Left cardiac atrium (tissue), 4 donors: ENCODE measurements at places on chromosomes 11 and 22.
A peak's percentile ranks its signal among the peaks of the same experiment; 100 is the strongest.

GRCh38 chr11:6693342-6694228 lies 10.4 kb upstream of the MRPL17 start:
- DNase-seq = peak; percentile 57

DNA sequence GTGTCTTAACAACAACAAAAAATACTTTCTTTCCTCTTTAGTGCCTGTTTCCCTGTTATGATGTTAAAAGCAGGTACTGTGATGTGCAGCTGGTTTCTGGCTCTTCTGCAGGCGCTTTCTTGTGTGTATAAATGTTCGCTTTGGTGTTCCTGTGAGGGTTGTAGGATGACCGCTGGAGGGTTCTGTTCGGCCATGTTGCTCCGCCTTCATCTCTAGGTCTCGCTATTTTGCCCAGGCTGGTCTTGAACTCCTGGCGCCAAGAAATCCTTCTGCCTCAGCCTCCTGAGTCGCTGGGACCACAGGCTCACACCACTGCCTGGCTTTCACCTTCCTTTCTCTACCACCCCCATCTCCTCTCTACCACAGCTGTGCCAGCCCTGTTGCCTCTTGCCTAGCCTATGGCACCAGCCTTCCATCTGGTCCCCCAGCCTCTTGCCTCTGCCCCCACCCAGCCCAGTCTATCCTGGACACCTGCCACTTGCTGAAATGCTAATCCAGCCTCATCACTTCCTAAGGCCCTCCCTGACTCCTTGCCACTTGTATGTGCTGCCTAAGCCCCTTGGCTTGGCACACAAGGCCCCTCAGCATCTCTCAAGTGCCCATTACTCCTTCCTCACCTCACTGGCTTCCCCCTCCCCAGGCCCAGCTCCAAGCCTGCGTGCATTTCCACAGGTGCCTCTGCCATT lies 5.5 kb downstream of the LRRC74B start:
- DNase-seq = no peak

DNA sequence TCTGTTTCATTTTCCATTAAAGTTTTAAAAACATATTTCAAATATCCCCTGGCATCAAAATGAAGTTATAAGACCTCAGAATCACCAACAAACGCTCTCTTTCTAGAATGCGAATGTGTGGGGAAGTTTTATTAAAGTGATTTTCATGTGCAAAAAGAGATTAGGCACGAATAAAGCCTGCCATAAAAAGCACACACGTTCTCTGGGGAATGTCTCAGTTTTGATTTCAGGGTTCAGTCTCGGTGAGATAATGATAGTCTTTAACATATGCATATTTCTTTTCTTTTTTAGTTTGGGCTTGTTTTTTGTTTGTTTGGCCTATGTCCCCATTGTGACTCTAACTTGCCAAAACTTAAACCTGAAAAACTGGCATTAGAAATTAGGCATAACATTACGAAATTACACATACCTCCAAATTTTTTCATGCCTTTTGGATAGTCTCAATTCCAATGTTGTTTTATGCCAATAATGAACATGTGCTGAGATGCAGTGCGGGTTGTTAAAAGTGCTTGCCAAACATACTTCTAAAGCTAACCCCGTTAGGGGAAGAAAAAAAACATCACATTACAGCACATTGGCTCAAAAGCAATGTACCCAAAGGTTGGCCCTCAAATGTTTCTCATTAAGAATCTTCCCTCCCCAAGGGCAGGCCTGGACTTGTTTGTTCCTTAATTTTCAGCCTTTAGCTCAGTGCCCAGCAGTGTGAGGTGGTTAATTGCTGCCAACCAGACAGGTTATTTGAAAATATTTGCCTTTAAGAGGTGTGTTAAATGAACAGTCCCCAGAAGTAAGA lies 33.2 kb upstream of the FBLN1 start:
- no peak for DNase-seq

- peak; percentile 60 for DNase-seq
Measured at GRCh38 chr11:57493507-57494503, 21.7 kb downstream of the SLC43A1 start.

DNA sequence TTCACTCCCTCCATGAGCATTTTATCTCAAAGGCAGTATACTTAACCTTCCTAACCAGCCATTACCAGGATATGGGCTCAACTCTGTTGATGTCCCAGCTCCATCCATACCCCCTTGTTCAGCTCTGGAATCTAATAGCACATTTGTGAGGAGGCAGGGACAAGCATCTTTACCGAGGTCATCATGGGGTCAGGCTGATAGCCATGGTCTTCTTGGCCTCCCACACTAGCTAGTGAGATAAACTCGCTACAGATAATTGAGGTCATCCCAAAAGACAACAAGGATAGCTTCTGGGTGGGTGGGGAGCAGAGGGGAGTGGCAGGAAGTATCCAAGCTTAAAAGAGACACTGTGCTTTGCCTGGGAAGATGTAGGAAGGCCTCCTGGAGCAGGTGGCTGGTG lies 141.6 kb upstream of the RASSF10 start:
- DNase-seq = no peak

DNA sequence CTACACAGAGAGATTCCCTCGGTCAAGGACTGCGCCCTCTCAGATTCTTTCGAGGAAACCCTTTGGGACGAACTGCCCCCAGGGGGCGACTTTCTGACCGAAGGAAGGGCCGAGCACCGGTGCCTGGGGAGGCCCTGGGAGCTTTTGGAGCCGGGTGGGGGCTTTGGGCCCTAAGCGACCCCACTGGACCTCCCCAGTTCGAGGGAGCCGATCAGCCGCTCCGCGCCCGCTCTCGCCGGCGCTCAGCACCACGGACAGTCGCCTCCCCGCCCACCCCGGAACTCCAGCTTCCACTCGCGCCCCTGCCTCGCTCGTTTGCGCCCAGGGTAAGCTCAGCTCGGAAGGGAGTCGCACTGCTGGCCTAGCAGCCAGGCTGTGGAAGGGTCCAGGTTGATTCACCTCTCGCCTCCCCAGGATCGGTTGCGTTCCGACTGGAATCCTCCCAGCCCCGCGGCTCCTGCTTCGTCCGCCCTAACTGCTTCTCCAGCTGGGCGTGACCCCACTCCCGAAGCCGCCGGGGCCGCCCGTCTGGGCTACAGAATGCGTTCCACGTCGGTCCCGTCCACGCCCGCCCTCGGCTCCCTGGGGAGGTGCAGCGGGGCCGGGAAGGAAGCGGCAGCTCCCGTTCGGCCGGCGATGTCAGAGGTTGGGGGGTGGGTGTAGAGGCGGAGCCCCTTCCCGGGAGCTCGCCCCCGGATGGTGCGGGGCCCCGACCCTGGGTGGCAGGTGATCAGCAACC lies 428 bp downstream of the SCN3B start:
- DNase-seq = peak; percentile 69

DNA sequence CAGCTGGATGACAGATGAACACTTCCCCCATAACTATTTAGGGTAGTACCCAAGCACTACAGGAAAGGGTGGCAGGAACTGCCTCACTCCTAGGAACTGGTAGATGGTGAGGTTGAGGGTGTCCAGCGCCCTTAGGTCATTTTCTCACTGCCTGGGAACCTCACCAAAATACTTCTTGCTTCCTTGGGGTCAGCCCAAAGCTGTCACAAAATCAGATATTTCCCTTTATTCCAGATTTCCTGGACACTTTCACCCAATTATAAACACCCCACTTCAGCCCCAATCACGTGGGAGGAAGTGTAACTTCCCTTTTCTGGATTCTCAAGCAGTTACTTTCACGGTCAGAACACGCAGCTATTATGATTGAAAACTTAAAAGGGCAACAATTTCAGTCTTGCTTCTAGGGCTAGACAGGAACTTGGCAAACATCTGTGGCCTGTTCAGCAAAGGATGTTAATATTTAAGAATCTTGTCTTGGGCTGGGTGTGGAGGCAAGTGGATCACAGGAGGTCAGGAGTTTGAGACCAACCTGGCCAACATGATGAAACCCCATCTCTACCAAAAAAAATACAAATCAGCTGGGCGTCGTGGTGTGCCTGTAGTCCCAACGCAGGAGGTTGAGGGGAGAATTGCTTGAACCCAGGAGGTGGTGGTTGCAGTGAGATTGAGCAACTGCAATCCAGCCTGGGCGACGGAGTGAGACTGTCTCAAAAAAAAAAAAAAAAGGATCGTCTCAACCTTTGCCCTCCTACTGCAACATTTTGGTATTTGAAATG lies 4.0 kb downstream of the FTH1 start:
- no peak for DNase-seq

DNA sequence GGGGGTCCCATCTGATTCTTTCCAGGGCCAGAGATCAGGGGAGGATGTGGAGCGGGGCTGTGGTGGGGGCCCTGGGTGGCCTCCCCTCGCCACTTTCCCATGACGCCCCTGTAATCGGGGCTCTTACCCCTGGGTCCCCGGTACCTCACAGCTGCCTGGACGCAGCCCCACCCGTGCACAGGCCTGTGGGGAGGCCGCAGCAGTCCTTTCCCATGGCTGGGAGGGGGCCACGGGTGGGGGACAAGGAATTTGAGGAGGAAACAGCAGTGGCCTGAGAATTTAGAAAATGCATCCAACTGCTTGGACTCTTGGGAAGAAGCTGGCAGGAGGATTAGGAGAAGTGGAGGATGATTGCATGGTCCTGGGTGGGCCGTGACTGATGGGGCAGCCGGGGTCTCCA lies 18.0 kb downstream of the H19 start:
- no peak for DNase-seq

DNA sequence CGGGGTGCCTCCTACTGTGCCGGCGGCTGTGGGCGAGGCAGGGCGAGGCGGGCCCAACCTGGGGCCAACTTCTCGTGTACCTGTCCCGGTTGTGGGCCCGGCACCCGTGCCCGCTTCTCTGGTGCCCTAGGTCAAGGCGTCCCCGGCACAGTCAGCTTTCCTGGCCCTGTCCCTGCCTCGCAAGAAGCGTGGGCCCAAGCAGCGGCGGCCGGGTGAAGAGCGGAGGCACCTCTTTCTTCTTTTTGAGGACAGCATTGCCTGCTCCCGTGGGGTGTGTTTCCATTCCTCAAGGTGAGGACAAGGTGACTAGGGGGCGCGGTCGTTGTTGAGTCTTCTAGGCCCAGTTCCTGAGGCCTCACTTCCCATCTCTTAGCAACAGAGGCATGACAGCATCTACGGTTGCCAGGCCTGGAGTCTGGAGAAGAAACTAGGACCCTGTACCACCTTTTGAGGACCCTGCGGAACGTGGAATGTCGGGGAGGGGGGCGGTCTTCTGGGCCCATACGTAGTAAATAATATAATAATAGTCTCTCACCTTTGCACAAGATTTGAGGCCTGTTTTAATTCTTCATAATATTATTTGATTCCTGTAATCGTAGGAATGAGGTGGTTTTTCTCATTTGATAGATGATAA lies 418 bp downstream of the ACO2 start:
- DNase-seq = peak; percentile 51

DNA sequence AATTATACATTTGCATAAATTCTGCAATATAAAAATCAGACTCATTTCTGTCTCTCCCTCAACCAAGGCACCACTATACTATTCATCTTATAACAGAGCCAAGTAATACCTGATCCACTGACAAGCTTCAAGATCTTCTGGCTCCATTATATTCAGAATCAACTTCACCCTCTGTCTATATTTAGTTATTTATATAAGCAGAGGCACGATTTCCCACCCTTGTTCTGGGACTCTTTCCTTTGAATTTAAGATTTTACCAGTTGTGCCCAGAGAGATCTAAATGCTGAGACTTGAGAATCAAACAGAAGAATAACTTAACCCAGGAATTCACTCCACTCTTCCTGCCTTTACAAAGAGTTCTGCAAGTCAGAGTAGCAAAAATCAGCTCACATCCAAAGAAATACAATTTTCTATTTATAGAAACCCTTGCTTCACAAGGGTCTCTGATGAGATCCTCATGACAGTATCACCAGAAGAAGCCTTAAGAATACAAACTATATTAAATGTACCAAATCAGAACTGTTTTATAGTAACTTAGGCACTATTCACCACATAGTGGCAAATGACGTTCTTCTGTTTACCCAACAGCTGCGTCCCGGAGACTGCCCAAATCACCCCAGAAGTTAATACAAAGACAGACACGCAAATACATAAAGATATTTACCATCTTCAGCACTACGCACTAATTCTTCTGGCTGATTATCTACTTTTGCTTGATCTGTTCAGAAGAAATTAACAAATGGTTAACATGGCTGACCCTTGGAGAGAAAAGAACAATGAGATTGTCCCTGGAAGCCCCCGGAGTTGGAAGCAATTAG lies 32.3 kb upstream of the CCDC89 start:
- no peak for DNase-seq

- DNase-seq = no peak
Measured at GRCh38 chr11:34134765-34135164, 29.3 kb downstream of the NAT10 start.

- no peak for DNase-seq
Measured at GRCh38 chr11:10979529-10979928, 121.7 kb upstream of the ZBED5 start.

GRCh38 chr11:65864706-65865471 lies 4.7 kb downstream of the MUS81 start:
- no peak for DNase-seq

DNA sequence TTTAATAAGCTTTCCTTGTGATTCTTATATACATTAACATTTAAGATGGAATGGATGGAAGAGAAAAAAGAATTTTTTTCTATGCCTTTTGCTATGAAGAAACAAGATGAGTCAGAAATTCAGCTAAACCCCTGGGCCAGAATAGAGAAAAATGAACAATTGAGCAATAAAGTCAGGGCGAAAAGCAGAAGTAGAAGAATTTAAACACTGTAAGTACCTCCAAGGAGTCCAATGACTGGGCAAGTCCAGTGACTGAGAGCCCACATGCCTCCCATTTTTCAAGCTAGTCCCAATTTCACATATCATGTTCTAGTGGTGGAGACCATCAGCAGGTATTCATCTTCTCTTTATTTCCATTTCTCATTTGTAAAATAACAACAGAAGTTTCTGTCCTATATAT lies 18.6 kb upstream of the APLP2 start:
- DNase-seq = no peak

- no peak for DNase-seq
Measured at GRCh38 chr11:115715251-115715770, 211.1 kb upstream of the CADM1 start.

- no peak for DNase-seq
Measured at GRCh38 chr11:1672613-1673350, 24.2 kb upstream of the KRTAP5-6 start.

- DNase-seq = peak; percentile 69
Measured at GRCh38 chr22:21698430-21699329, 32.9 kb downstream of the PPIL2 start.

DNA sequence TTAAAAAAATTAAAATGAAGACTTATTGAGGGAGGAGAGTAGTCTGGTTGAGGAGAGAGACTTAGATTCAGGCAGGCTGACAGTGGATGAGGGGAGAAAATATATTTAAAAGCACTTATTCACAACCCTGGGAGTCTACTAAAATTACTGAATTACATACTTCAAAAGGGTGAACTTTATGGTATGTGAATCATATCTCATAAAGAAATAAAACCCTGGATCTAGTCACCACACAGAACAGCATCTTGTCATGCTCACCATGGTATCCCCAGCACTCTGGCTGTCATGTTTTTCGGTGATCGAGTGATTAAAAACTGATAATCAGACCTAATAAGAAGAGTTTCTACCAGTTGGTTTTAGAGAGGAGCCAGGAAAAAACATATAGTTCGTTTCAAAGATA lies 11.0 kb downstream of the TEAD1 start:
- DNase-seq = no peak

GRCh38 chr11:94539420-94539819 lies 4.3 kb upstream of the FUT4 start:
- no peak for DNase-seq
